Kidney tubule cell (primary cell): ENCODE measurements at places on chromosomes 2 and 18.

GRCh38 chr2:241965931-241966412, 96.4 kb downstream of the RTP5 start:
- peak; percentile 98 for DNase-seq

- DNase-seq, result no peak
These were observed 309.3 kb upstream of the MEX3C start for GRCh38 chr18:51506811-51507210.

DNA sequence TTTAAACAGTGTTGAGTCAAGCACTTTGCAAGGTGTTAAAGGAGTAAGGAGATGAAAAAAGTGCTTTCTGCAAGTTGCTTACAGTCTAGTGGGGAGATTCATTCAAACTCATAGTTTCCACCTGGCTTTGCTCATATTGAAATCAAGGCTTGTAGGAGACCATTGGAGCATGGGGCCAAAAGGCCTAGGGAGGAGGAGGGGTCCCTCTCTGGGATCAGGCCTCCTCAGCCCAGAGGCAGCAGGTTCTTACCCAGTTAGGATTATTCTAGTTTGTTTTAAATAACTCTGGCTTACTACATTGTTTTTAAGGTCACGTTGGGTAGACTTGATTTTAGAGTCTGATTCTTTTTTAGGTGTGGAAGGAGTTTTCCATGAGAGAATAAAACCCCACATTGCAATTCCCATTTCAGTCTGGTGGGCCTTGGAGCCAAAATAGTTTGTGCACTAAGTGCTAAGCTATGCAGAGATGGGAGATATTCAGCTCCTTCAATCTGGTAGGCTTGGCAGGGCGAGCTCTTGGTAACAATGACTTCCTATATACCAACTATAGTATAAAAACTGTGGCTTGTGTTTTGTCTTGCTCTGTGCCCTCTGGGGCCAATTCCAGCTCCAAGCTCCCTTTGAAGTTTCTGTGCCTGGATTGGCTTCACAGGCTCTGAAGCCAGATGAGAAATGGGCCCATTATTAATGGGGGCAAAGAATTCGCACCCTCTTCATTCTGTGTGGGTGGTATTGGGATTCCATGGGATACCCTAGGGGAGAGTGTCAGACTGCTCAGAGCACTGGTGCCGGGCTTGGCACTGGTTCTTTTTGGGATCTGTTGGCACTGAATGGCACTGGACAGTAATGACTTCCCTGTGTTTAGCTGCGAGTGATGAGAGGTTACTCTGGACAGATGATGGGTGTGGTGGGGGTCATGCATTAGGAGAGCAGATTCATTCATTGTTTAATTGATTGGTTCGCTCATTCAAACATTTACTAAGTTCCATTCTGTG, 301.1 kb downstream of the MYCN start:
- DNase-seq, result no peak

DNA sequence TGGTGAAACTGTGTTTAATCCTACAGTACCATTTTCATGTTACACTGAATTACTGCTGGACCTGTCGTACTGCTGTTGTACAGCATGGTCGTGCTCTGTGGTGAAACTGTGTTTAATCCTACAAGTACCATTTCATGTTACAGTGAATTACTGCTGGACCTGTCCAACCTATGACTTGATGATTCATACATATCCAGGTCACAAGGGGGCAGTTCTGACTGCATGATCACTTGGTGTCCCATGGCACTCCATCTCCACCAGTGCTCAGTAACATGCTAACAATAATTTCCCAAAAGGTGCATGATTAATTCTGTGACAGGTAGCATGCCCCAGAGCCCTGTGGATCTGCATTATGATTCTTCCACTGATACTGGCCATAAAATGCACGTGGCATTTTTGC, 101.6 kb downstream of the ADCYAP1 start:
- DNase-seq, result no peak

- DNase-seq, result no peak
These were observed 17.5 kb downstream of the MAP4K3 start for GRCh38 chr2:39419282-39420223.

GRCh38 chr2:100801402-100801801, 18.5 kb upstream of the NPAS2 start:
- no peak for DNase-seq

DNA sequence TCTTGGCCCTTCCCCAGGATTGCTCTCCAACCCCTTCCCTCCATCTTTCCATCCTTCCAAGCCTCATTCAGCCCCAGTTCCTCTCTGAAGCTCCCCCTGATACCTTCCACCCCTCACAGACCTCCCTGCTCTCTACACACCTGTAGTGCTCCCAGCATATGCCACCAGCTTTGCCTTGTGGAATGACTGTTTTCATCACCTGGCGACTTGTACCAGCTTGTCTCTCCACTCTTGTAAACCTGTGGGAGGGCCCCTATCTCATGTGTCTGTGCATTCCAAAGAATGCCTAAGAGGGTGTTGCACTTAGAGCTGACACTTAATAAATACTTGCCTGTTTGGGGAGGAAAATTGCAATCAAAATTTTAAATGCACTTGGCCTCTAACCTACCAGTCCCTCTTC, 198.7 kb downstream of the BCL11A start:
- no peak for DNase-seq

- peak; percentile 52 for DNase-seq
These were observed 702.2 kb downstream of the RNF144A start for GRCh38 chr2:7619203-7619970.

GRCh38 chr2:28448793-28449100, 47.1 kb upstream of the PLB1 start:
- no peak for DNase-seq

DNA sequence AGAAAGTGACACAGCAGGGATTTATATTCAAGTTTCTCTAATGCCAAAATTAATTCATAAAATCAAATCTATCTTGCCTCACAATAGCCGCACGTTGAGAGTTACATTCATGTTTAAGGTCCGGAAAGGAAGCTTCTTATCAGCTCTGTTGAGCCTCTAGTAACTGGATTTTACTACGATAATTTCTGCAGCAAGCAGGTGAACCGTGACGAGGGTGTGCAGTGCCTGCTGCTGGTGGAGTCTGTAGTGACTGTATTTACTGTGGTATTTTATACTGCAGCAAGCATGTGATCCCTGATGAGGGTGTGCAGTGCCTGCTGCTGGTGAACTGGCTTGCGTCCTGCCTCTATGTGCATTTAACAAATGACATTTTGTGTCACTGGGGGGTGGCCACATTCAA, 120.0 kb downstream of the SNTG2 start:
- DNase-seq, result peak; percentile 20

DNA sequence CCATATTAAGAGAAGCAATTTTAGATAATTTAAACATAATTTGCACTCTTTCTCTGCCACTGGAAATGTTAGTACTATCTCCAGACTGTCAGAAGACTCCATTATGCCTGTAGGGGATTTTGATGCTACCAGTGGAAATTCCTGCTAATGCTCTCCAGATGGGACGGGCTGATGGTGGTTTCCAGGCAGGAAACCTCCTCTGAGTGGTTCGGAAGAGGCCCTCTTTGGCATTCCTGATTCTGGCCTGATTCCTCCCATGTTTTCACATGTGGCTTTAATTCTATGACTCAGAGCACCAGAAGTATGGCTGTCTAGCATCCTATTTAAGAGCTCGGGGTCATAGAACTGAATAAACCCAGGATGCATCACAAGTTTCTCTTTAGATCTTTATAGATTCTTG, 70.9 kb upstream of the ST6GAL2 start:
- no peak for DNase-seq
